ENCODE measurements at places on chromosomes 6 and 20.

- no peak for DNase-seq
Measured at GRCh38 chr20:44018259-44018941, 103.7 kb downstream of the TOX2 start.

DNA sequence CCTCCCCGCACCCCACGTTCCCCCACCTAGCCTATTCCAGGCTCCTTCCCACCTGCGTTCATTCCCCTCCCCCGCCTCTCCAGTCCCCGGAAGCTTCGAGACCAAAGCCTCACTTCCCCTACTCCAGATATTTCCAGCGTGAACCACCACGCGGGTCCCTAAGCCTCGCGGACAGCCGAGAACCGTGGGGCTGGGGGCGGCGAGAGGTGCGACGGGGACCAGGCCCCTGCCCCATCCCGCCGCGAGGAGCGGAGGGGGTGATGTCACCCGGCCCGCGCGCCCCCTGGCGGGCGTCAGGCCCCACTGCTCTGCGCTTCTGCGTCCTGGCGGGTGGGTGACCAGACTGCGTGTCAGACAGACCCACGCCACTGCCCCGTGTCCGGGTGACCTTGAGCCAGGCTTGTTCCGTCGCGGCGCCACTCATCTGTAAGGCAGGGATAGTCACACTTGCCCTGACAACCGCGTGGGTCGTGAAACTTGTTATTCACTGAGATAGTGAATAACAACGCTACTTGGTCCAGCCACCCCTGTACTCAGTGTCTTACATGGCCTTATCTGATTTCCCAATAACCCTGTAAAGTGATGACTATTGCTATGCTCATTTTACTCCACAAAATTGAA is 9.0 kb upstream of the HSP90AB1 start:
- DNase-seq, result no peak

- no peak for DNase-seq
Measured at GRCh38 chr6:85673198-85674139, 30.8 kb upstream of the SYNCRIP start.

GRCh38 chr6:50116797-50117542 is 67.2 kb upstream of the DEFB112 start:
- DNase-seq, result no peak

GRCh38 chr20:31930779-31931178 is 21.1 kb downstream of the PDRG1 start:
- no peak for DNase-seq

DNA sequence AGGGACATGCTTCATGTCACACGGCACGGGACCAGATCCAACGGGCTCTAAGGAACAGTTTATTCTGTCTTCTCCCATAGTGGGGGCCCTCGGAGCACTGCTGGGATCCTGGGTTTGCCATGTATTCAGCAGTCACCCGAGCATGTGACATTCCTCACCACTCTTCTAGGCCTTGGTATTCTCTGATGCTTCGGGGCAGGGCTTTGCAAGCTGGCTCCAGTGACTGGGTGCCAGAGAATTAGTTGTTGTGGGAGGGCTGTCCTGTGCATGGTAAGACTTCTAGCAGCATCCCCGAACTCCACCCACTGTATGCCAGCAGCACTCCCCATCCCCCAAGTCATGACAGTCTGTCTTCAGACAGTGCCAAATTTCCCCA is 5.4 kb downstream of the CCN5 start:
- DNase-seq, result no peak

DNA sequence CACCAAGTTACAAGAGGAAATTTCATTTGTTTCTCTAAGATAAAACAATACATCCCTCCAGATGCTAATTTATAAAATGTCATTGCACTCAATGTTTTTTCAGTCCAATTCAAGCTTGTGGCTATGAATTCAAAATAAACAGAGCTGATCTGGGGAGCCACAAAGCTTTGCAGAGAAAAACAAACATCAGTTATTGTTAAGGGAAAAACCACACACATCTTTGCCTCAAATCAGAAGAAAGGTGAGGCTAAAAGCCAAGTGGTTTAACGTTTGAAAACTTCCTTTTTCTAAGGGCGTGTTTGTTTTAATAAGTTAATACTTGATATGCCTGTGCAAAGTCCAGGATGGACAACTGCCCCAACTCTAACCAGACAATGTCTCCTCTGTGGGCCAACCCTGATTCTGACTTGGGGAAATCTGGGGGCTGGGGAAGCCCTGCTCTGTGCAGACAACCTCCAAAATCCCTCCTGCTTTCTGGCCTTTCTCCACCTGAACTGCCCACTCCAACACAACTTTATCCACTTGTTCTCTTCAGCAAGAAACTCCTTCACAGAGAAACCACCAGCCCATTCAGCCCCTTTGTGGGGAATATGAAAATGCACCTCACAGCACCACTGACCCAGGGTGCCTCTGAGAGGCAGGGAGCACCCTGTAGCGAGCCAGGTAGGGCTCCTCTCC is 44.6 kb upstream of the NT5E start:
- peak; percentile 61 for DNase-seq

DNA sequence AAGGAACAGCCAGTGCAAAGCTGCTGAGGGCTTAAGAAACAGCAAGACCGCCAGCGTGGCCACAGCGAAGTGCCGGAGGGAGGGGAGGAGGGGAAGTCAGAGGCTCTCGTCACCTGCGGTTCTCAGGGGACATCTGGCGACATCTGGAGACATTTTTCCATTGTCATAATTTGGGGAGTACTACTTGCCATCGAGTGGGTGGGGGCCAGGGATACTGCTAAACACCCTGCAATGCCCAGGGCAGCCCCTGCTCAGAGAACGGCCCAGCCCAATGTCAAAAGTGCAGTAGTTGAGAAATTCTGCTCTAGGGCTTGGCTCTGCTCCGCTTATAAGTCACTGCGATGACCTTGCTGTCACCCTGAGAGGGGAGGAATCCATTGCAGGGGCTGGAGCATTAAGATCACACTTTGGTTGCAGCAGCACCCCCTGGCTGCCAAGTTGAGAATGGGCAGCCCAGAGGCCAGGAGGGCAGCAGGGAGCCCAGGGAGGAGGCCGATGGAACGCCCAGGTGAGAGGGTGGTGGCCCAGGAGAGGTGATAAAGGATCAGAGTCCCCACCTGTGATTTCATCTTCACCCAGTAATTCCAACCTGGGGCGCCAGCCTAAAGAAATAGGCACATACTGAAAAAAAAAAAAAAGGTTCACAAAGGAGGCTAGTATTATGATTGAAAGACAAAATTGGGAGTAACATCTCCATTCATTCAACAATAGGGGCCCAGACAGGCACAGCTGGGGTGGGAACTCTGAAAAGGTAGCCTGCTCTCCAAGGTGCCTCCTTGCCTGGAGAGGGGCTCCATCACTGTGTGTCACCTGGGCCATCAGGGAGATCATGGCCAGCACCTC is 218.2 kb downstream of the BMP7 start:
- DNase-seq, result peak; percentile 67
